ENCODE measurements at places on chromosomes 12 and 14.

GRCh38 chr12:92036771-92037453 lies 108.7 kb downstream of the BTG1 start:
- DNase-seq, result no peak

GRCh38 chr12:60947533-60947932 lies 1312.7 kb upstream of the USP15 start:
- DNase-seq, result no peak

- DNase-seq, result no peak
These were observed 150.3 kb downstream of the TGFB3 start for GRCh38 chr14:75831455-75831854.

DNA sequence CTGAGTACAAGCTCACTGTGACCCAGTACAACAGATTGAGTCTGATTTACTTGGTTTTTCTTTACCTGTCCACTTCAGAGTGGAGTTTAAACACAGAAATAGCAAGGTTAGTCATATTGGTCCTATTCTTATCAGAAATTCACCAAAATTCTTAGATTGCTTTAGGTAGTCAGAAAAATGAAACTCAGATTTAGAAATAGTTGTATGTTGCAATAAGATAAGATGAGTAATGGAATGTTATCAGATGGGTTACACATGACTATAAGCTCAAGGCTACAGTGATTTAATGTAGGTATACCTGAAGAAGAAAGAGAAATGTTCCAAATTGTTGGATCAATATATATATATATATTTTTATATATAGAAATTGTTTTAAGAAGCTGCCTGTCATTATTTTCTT lies 524.1 kb downstream of the LRFN5 start:
- no peak for DNase-seq

GRCh38 chr12:58288190-58288589 lies 346.8 kb downstream of the ATP23 start:
- DNase-seq, result no peak

- no peak for DNase-seq
These were observed 232.0 kb downstream of the BTG1 start for GRCh38 chr12:91913651-91914050.

- DNase-seq, result no peak
These were observed 43.9 kb downstream of the SSPN start for GRCh38 chr12:26239122-26239851.

Measured in pulmonary artery endothelial cell (primary cell).